ENCODE measurements at places on chromosomes 2 and 18. TPM values are rescaled to one million over a fixed set of nuclear protein-coding genes. Genes with fewer than 3 reads are reported as not detected.

RMDN2 gene
- polyA plus RNA-seq, result 3.0 TPM

- peak; percentile 72 for DNase-seq
Measured at GRCh38 chr2:113370478-113371091, 66.9 kb upstream of the ZNG1B start.

CFAP53 gene
- 0.12 TPM for polyA plus RNA-seq

DLGAP1 gene
- polyA plus RNA-seq, result 0.09 TPM

POTEC gene
- polyA plus RNA-seq, result not detected

- no peak for DNase-seq
Measured at GRCh38 chr2:99868260-99868659, 274.1 kb downstream of the AFF3 start.

HRH4 gene
- polyA plus RNA-seq, result not detected

- no peak for DNase-seq
Measured at GRCh38 chr2:229905601-229906000, 16.2 kb downstream of the TRIP12 start.

- DNase-seq, result peak; percentile 90
Measured at GRCh38 chr18:76553715-76554546, 58.9 kb upstream of the ZNF516 start.

DNA sequence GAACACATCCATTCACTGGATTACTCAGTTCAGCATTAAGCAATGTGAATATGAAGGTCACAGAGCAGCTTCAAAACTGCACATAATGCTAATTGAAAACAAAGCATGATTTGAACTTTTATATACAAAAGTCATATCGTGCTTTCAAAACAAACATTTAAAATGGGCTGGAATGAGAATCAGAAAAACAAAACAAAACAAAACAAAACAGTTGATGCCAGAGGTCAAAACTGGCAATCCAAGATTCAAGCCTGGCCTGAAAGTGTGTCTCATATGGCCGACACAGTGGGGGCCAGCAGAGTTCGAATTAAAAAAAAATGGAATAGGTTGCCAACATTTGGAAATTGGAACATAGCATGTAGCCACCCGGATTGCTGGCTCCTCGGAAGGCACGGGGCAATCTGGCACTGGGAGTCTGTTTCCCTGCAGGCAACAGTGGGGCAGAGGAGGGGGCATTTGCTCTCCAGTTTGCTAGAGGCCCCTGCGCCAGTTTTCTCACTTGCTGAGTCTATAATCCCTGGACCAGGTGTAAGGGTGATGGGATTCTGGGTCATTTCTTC is 294.4 kb downstream of the ZNF521 start:
- DNase-seq, result no peak

GRCh38 chr2:131093696-131094462 is 619 bp upstream of the FAM168B start:
- DNase-seq, result no peak

All from IMR-90 (cell line).